CD8-positive, alpha-beta T cell (primary cell): ENCODE measurements at places on chromosomes 3 and 15.

DNA sequence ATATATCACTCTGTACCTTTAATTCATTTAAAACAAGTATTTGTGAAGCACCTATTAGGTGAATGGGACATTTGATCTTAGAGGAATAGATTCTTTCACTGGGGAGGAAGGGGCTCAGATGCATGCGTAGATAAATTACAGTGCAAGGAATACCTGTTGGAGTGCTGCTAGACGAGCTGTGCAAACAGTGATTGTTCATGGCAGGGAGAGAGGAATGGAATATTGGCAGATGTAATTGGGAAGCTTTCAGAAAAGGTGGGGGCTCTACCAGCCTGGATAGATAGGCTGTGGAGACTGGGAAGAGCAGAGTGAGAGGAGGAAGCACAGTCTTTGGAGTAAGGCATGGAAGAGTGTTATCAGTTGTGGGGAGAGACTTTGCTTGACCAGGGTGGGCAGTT, 116.8 kb downstream of the AKAP13 start:
- DNase-seq, result no peak

DNA sequence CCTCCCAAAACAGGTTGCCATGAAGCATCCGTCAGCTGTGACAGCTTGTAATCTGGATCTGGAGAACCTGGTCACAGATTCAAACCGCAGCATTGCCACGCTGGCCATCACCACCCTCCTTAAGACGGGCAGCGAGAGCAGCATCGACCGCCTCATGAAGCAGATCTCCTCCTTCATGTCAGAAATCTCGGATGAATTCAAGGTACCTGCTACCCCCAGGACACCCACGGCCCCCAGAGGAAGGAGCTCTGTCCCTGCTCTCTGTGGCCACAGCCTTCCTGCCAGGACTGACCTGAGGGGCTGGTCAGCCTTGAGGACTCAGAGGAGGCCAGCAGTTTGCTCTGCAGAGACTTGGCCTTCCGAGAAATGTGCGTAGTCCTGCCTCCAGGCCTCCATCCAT, 11.2 kb downstream of the COPG1 start:
- DNase-seq, result no peak

- DNase-seq, result no peak
Measured at GRCh38 chr3:58026598-58026997, 18.4 kb downstream of the FLNB start.

- DNase-seq, result no peak
Measured at GRCh38 chr15:82969353-82969752, 16.7 kb upstream of the RAMAC start.

- no peak for DNase-seq
Measured at GRCh38 chr3:187002915-187003314, 72.6 kb downstream of the ST6GAL1 start.
